ENCODE measurements at places on chromosomes 6 and 20.

GRCh38 chr6:32462609-32463008 lies 22.9 kb downstream of the HLA-DRA start:
- DNase-seq: no peak

GRCh38 chr6:149046822-149047246 lies 270.7 kb upstream of the TAB2 start:
- no peak for DNase-seq

DNA sequence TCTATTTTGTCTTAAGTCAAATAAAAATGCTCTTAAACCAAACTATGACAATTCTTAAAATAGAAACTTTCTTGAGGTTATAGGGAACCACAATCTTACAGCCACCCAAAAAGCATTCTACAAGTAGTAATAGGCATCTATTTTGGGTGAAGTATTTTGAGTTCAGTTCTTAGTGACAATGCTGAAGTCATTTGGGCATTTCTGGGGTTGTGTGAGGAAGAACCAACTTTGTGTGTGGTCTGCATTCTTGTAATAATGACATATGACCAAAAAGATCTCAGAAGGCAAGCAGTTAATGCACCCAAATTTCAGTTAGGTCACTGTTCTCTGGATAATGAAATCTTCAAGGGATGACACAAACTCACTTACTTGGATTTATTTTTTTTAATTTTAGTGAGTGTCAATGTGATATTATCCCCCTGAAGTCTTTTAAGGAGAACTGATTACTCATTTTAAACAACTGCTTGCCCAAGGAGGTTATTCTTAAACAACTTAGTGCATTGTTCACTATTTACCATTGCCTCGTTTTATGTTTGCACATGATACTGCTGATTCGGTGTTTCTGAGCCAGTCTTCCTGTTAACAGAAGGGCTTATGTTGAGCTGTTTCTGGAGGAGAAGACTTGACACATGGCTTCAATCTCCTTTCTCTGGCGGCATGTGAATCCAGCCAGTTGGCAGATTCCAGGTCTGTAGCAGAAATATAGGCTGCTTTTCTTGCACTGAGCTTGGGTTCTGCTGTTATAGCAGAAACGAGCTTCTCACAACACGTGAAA lies 618.9 kb downstream of the BCKDHB start:
- DNase-seq: no peak

DNA sequence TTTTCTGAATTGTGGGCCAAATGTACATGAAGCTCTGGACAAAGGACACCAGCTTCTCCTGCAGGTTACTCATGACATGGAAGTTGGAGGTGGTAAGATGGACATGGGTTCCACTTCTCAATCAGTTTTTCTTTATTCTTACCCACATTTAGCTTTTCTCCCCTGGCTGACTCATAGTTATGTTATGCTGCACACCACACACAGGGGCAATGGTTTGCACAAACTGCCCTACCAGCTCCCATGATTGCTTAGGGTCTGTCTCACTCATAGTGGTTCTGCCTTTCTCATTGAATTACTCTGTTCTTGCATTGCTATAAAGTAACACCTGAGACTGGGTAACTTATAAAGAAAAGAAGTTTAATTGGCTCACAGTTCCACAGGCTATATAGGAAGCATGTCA lies 4.5 kb upstream of the CD109 start:
- no peak for DNase-seq

DNA sequence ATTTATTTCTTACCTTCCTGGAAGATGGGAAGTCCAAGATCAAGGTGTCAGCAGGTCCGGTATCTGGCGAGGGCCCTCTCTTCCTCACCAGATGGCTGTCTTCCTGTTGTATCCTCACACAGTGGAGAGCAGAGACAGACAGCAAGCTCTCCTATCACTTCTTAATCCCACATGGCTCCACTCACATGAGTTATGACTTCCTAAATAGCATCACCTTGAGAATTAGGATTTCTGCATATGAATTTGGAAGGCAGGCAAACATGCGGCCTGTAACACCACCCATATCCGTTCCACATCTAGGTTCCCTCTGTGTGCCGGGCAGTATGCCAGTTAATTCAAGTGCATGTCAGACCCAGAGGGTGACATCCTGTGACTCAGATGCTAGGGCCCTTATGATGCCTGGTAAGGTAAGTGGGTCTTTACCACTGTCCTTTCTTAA lies 2.1 kb downstream of the RAET1E start:
- DNase-seq: no peak

DNA sequence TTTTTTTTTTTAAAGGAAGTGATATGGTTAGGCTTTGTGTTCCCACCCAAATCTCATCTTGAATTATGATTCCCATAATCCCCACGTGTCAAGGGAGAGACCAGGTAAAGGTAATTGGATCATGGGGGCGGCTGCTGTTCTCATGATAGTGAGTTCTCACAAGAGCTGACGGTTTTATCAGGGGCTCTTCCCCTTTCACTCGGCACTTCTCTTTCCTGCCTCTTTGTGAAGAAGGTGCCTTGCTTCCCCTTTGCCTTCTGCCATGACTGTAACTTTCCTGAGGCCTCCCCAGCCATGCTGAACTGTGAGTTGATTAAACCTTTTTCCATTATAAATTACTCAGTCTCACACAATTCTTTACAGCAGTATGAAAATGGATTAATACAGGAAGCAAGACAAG lies 64.3 kb downstream of the ZFP64 start:
- no peak for DNase-seq

- no peak for DNase-seq
These were observed 2.5 kb downstream of the CHD6 start for GRCh38 chr20:41615676-41616075.

Data from trophoblast cell (in vitro differentiated cells and primary cell).